ENCODE measurements at places on chromosomes 16 and 17. TPM values are rescaled to one million over a fixed set of nuclear protein-coding genes. Genes with fewer than 3 reads are reported as not detected.

DNA sequence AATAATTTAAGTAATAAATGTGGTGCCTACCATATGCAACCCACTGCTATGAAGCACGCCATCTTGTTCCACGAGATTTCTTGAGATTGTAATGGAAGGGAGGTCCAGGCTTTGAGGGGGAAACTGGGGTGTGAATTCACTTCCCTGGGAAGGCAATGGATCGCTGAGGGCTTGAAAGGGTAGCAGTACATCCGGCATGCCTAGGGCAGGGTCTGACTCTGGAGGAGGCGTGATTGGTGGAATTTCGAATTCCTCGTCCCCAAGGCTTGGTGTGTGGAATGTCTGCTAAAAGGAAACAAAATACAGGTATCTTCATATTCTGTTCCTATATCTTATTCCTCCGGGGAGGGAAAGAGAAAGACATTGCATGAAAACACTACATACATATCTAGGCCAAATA lies 83.0 kb downstream of the TOX3 start:
- DNase-seq: no peak

The SULT1A1 gene
- total RNA-seq: 2.5 TPM

The NLRC3 gene
- 7.6 TPM for total RNA-seq

- DNase-seq: no peak
Measured at GRCh38 chr17:38440614-38441397, 12.5 kb downstream of the ARHGAP23 start.

DNA sequence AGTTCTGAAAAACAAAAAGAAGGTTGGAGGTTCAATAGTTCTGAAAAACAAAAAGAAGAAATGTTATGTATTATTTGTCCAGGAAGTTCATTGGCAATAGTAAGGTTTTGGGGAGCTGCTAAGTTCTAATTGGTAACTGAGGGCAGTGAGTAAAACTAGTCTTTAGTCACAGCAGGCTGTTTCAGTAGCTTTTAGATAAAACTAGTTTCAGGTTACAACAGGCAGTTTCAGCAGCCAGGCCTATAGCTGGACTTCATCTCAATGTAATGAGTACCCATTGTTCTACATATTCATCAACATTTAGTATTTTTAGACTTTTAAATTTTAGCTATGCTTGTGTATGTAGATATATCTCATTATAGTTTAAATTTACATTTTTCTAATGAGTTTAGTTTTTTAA lies 639.3 kb downstream of the TOX3 start:
- no peak for DNase-seq

The GRAPL gene
- total RNA-seq: 58.6 TPM

GRCh38 chr17:15289285-15290183 lies 24.4 kb upstream of the PMP22 start:
- no peak for DNase-seq

GRCh38 chr17:49191409-49191916 lies 18.9 kb downstream of the GNGT2 start:
- no peak for DNase-seq

DNA sequence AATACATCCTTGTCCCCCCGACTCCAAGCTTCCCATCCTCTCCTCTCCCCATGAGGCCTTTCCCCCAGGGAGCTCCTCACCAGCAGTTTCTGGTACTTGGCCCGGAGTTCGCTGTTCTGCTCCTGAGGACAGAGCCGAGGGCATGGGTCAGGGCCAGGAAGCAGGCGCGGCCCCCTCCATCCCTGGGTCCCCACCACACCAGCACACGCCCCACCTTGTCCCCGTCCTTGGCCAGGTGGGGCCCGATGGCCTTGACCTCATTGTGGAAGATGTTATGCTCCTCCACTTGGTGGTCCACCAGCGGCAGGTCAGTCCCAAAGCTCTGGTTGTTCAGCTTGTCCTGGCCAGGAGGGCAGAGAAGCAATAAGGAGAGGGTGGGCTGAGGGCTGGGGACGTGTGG lies 36.2 kb downstream of the PPL start:
- DNase-seq: no peak

GRCh38 chr16:86061721-86062120 lies 162.8 kb downstream of the IRF8 start:
- DNase-seq: no peak

GRCh38 chr17:78496311-78496710 lies 80.9 kb downstream of the DNAH17 start:
- DNase-seq: no peak

DNA sequence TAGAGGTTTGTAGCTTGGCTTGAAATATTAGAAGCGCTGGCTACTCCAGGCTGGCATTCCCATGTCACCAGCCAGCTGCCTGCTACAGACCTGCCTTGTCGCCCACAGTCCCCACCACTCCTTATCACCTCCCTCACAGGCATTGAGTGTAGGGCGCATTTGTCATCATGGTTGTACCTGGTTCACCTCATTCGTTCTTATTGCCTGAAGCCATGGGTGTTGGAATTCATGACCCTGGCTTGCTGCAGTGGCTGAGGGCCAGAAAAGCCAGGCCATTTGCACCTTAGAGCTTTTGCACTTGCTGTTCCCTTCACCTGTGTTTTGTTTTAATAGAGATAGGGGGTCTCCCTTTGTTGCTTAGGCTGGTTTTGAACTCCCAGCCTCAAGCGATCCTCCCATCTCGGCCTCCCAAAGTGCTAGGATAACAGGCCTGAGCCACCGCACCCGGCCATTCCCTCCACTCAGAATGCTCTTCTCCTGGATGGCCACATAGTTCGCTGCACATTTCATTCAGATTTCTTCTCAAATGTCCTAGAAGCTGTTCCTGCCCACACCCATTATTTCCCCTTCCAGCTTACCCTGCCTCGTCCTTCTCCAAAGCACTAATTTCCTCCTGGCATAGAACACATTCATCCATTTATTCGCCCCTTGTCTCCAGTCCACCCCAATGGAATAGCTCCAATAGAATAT lies 97.6 kb downstream of the C16orf78 start:
- DNase-seq: no peak

Data from glomerular endothelial cell (primary cell).